ENCODE measurements at places on chromosomes 7 and 10. TPM values are rescaled to one million over a fixed set of nuclear protein-coding genes. Genes with fewer than 3 reads are reported as not detected.

GRCh38 chr7:105346593-105347322, 42.0 kb downstream of the SRPK2 start:
- no peaks in the 10 kb centered on the region for H3K27me3 ChIP-seq
- H3K4me1 ChIP-seq = peaks cover 38% of the 10 kb centered on the region
- no peak overlapping the region for H3K4me3 ChIP-seq
- H3K27ac ChIP-seq = peak overlapping the region; percentile 15
- H3K36me3 ChIP-seq = no peaks in the 10 kb centered on the region
- DNase-seq = peak; percentile 27

DNA sequence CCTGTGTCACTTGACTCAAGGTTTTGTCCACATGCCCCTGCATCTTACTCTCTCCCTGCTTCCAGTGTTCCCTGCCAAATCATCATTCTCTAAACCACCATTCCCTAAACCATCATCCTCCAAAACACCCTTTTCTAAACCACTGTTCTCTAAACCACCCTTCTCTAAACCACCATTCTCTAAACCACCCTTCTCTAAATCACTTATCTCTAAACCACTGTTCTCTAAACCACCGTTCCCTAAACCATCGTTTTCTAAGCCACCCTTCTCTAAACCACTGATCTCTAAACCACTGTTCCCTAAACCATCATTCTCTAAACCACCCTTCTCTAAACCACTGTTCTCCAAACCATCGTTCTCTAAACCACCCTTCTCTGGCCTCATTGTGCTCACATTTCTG, 142.1 kb downstream of the CXCL12 start:
- H3K27me3 ChIP-seq = peaks cover 3% of the 10 kb centered on the region
- no peak for DNase-seq
- H3K27ac ChIP-seq = no peak overlapping the region
- no peaks in the 10 kb centered on the region for H3K36me3 ChIP-seq
- H3K4me3 ChIP-seq = no peak overlapping the region

GRCh38 chr7:154832557-154833138, 170.3 kb downstream of the PAXIP1 start:
- H3K36me3 ChIP-seq = no peaks in the 10 kb centered on the region
- H3K4me1 ChIP-seq = no peaks in the 10 kb centered on the region
- no peak overlapping the region for H3K27ac ChIP-seq
- no peak overlapping the region for H3K4me3 ChIP-seq
- no peak for DNase-seq

DNA sequence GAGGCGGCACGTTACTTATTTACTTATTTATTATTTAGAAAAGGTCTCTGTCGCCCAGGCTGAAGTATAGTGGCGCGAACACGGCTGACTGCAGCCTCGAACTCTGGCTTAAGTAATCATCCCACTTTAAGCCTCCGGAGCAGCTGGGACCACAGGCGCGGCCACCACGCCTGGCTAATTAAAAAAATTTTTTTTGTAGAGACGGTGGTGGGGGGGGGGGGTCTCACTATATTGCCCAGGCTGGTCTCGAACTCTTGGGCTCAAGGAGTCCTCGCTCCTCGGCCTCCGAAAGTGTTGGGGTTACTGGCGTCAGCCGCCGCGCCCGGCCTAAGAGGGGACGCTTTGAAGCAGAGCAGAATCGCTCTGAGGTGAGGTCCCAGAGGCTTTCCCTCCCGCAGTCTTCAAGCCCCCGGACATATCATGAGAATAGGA, 675 bp upstream of the FRAT2 start:
- peaks cover 21% of the 10 kb centered on the region for H3K36me3 ChIP-seq
- H3K4me1 ChIP-seq = peaks cover 28% of the 10 kb centered on the region
- H3K27me3 ChIP-seq = peaks cover 28% of the 10 kb centered on the region
- DNase-seq = no peak
- H3K27ac ChIP-seq = peak overlapping the region; percentile 25

NCAPG2 gene
- 154 TPM for total RNA-seq

DNA sequence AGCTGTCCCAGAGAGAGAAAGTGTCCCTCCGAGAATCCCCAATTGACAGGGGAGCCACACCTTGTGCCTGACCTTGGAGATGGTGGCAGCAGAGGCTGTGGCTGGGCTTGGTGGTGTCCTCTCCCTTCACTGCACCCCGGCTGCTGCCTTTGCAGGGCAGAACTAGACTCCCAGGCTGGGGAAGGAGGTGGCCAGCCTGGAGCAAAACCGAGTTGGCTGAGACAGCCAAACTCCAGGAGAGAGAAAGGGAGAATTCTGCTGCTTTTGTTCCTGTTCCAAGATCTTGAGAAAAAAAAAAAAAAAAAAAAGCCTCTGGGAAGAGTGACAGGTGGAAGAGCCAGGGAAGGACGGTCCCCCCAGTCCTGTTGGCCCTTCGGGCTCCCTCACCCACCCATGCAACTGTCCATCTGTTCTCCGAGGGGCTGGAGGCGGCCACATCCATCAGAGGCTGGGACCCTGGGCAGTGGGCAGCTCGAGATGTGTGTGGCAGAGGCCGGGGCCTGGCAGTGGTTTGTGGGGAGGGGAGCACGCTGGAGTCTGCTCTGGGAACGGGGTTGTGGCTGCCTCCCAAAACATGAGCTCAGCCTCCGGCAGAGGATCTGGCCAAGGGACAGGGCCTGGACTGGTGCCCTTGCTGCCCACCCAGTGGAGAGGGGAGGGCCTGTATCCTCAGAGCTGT, 35.5 kb downstream of the CLIP2 start:
- H3K36me3 ChIP-seq = no peaks in the 10 kb centered on the region
- no peak for DNase-seq
- H3K4me1 ChIP-seq = no peaks in the 10 kb centered on the region

GRCh38 chr10:86187499-86188239, 178.9 kb downstream of the GRID1 start:
- H3K4me1 ChIP-seq = peaks cover 9% of the 10 kb centered on the region
- no peak for DNase-seq
- H3K4me3 ChIP-seq = no peak overlapping the region
- peaks cover 7% of the 10 kb centered on the region for H3K27me3 ChIP-seq

CALHM3 gene
- 0.63 TPM for total RNA-seq

DNA sequence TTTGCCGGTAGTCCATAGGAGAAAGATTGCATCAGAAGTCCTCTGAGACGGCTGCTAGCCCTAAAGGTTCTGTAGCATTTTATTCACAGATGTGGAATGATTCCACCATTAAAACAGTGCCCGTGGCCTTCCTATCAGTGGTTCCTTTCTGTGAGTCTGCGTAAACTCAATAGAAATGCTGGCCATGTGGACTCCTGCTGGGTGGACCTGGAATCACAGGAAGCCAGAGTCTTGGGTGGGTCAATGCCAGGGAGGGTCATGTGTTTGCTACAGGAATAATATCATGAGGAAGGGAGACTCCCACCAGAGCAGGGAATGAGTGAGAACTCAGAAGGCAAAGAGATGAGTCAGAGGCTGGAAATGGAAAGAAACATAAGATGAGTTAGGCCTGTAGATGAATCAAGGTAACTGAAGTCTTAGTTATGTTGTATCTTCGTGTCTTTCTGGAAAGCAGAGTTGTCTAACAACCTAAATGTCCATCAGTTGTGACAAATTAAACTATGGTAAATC, 410.4 kb upstream of the AUTS2 start:
- H3K27ac ChIP-seq = no peak overlapping the region
- no peak for DNase-seq
- H3K27me3 ChIP-seq = no peaks in the 10 kb centered on the region
- H3K4me3 ChIP-seq = no peak overlapping the region
- H3K36me3 ChIP-seq = no peaks in the 10 kb centered on the region
- H3K4me1 ChIP-seq = peaks cover under 1% of the 10 kb centered on the region
